ENCODE measurements at places on chromosomes 13 and 19.

- no peak for DNase-seq
These were observed 37.9 kb upstream of the KL start for GRCh38 chr13:32978278-32978677.

GRCh38 chr13:88112526-88112925 lies 441.4 kb downstream of the SLITRK5 start:
- DNase-seq = no peak

DNA sequence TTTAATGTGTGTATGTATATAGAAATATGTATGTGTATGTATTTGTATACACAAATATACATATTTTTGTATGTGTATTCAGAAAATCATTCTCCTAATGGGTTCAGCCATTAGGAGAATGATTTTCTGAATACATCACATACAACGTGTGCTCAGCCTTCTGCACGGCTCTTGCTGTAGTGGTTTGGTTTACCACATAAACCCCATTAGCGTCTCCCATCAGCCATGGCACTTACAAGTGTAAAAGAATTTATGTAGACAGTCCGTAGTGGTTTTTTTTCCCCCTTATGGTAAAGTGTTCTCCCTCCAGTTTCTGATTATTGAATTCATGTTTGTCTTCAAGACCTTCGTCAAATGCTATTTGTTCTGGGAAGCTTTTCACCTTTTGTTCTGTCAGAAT lies 38.2 kb downstream of the ATP8A2 start:
- DNase-seq = no peak

DNA sequence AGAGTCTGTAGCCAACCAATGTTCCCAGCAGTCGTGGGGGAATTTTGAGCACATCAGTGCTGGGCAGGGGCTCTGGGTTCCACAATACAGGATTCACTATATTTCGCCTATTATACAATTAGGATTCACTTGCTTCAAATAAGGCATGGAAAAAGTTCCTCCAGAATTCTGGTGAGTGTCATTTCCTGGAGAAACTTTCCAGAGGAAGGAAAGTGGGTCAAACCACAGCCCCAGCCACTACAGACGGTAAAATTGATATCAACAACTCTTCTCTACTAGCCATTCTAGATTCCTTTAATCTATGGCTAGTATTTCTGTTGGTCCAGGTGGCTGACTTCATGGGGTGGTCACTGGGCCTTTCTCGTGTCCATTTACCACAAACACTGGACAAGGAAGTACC lies 10.5 kb downstream of the MYCBP2 start:
- DNase-seq = no peak

Data from upper lobe of left lung (tissue), 6 donors.